ENCODE measurements at places on chromosomes 4 and X. TPM values are rescaled to one million over a fixed set of nuclear protein-coding genes. Genes with fewer than 3 reads are reported as not detected.

Gene UBQLN2
- total RNA-seq: 23.5 TPM

Gene KLHL34
- 0.10 TPM for total RNA-seq

Gene BMX
- 1.7 TPM for total RNA-seq

Gene ETDA
- total RNA-seq: not detected

Gene GAGE13
- not detected for total RNA-seq

Gene VCX
- total RNA-seq: not detected

Gene BEX2
- total RNA-seq: not detected

Gene TKTL2
- not detected for total RNA-seq

Gene CPLX1
- total RNA-seq: 3.0 TPM

Gene HTRA3
- total RNA-seq: 58.5 TPM

Gene KCND1
- total RNA-seq: 1.3 TPM

Gene BGN
- total RNA-seq: 72.1 TPM

Gene SHISA3
- total RNA-seq: 0.48 TPM

Gene TMEM156
- total RNA-seq: 0.96 TPM

Gene CSAG3
- total RNA-seq: not detected

Gene CHIC2
- 22.4 TPM for total RNA-seq

Gene PRKG2
- 0.19 TPM for total RNA-seq

Gene PHOX2B
- not detected for total RNA-seq

Gene GPR119
- total RNA-seq: not detected

Measured in mesenteric fat pad (tissue), 1 donor.